Activated T-helper 1 cell treated with anti-CD3 and anti-CD28 coated beads, Interleukin-2, amount 50 U/mL, for 16 hours (primary cell): ENCODE measurements at places on chromosomes 3 and 15.

- DNase-seq: no peak
Observed at GRCh38 chr3:12107071-12107713, 51.5 kb downstream of the TIMP4 start.

DNA sequence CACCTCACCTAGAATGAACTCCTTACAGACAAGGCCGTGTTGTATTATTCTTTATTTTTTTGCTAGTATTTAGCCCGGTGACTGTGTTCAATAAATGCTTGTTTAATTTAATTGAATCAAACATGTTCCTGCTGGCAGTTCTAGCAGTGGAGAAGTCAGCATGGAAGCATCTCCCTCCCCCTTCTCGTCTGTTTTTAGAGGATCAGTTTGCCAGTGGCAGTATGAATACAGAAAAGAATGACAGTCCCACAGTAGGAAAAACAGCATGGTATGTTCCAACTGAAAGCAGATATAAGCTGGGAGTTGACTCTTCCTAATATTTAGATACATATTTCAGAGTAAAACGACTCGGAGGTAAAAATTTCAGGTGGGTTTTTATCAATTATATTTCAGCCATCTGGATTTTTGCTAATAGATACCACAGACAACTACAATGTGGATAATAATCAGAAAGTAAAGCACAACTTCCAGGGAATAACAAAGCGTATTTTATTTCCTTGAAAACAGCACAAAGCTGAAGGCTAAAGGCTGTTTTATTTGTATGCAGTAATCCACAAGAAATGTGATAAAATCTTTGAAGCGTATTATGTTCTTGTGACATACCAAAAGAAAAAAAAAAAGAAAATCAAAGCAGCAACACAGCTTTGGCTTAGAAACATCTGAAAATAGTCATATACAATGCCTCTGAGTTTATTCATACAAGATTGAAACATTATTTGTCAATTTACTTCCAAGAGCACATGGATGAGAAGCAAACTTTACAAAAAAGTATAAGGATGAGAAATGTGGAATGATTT, 244.5 kb upstream of the KCNMB2 start:
- DNase-seq: no peak

DNA sequence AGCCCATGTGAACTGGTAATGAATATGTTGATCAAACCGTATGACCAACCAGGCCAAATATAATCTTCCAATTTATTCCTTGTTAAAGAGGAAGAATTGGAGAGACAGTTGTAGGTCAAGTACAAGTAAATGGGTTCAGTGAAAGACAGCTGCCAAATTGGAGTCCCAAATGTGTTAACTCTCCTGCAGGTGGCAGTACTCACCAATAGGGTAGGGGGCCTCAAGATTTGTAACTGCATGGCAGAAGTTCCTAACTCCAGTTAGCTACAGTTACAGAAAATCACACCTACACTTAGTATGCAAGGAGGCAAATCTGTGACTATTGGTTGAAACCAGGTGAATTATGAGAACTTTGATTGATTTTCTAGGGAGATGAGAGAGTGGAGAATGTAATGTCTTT, 278.0 kb downstream of the ZBBX start:
- no peak for DNase-seq

DNA sequence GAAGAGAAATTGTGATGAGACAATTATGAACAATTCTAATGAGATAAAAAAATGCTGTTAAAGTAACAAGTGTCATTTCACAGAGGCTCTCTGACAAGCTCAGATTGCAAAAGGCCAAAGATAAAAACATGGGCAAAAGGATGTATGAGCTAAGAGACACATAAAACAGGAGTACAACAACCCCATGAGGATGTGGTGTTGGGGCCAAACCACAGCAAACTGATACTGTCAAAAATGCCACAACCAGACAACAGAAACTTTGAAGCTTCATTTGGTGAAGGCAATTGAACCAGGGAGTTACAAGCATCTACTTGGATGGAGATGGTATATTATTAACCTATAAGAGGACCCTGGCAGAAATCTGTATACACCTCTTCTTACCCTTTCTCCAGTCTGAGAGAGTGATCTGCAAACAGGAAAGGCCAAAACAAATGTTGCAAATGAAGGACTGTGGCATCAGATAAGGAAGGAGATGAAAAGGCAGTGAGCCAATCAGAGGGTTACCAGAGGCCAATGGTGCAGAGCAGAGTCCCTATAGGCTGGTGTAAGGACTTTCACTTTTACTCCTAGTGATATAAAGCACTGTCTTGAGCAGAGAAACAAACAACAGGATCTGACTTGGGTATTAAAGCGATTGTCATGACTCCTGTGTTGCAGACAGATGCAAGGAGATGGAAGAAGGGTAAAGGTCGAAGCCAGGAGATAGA, 659.0 kb downstream of the NTRK3 start:
- DNase-seq: no peak
